ENCODE measurements at places on chromosomes 3 and 15. TPM values are rescaled to one million over a fixed set of nuclear protein-coding genes. Genes with fewer than 3 reads are reported as not detected.

Gene KLHL25
- total RNA-seq, result 6.2 TPM

Gene MEIS2
- 0.19 TPM for total RNA-seq

Gene DPPA4
- total RNA-seq, result 0.86 TPM

Gene ZNF860
- not detected for total RNA-seq

Gene ITGA11
- 1.6 TPM for total RNA-seq

Gene PYGO1
- not detected for total RNA-seq

Data from activated T-cell treated with anti-CD3 and anti-CD28 coated beads, Interleukin-2, amount 50 U/mL, for 72 hours (primary cell).